Naive thymus-derived CD8-positive, alpha-beta T cell (primary cell): ENCODE measurements at places on chromosomes 2 and 18.

DNA sequence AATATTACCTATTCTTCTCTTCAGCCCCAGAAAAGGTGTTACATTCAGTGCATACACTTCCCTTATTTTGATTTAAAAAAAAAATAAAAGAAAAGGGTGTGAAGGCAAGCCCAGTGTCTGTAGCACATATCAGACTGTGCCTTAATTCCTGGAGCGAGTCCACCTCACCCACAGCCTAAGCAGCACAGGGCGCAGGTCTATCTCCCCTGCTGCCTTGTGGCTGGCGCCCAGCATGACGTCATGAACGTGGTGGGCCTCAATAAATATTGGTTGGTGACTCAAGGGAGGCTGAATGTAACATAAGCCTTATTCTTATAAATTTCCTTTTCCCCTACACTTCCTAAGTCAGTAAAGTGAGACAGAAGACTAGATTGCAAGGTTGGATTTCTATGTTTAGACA, 26.4 kb downstream of the ST3GAL5 start:
- H3K36me3 ChIP-seq: no peaks in the 10 kb centered on the region
- no peak overlapping the region for H3K4me3 ChIP-seq
- peak overlapping the region; percentile 43 for H3K27ac ChIP-seq
- no peaks in the 10 kb centered on the region for H3K27me3 ChIP-seq

- H3K4me1 ChIP-seq: peaks cover 5% of the 10 kb centered on the region
- no peak overlapping the region for H3K4me3 ChIP-seq
- H3K27me3 ChIP-seq: no peaks in the 10 kb centered on the region
- no peak for DNase-seq
- no peaks in the 10 kb centered on the region for H3K36me3 ChIP-seq
- no peak overlapping the region for H3K27ac ChIP-seq
Observed at GRCh38 chr2:100214265-100214971, 72.0 kb upstream of the AFF3 start.

DNA sequence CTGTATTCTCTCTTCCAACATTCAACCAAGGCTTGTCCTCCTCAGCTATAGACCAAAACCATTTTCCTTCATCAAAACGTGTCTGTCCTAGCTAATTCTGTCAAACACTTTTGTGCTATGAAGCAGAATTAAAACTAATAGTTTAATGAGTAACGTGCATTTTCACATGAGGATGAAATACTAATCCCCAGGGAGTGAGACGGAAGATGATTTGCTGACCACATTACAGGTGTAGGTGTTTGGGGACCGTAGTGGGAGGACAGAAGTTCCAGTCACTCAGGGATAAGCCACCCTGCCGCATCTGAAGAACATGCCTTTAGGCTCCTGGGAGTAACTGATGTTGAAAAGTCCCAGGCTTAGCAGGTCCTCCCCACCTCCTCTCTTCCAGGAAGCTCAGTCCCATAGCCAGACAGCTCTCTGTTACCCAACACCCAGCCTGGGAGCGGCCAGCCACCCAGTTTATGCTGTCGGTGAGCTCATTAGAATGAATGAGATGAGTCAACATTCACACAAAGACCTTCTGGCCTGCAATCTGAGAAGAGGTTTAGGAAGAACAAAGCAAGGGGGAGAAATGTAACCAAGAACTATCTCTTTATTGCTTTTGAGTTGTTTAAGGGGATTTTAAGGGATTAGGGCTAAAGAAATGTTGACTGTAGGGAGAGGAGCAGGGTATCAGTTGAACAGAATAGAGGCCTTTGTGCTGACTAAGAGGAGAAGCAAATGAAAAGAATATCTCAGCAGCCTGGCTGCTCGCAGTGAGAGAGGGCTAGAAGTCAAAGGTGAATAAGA, 122.5 kb downstream of the FOXI3 start:
- H3K36me3 ChIP-seq: no peaks in the 10 kb centered on the region
- H3K27ac ChIP-seq: no peak overlapping the region

DNA sequence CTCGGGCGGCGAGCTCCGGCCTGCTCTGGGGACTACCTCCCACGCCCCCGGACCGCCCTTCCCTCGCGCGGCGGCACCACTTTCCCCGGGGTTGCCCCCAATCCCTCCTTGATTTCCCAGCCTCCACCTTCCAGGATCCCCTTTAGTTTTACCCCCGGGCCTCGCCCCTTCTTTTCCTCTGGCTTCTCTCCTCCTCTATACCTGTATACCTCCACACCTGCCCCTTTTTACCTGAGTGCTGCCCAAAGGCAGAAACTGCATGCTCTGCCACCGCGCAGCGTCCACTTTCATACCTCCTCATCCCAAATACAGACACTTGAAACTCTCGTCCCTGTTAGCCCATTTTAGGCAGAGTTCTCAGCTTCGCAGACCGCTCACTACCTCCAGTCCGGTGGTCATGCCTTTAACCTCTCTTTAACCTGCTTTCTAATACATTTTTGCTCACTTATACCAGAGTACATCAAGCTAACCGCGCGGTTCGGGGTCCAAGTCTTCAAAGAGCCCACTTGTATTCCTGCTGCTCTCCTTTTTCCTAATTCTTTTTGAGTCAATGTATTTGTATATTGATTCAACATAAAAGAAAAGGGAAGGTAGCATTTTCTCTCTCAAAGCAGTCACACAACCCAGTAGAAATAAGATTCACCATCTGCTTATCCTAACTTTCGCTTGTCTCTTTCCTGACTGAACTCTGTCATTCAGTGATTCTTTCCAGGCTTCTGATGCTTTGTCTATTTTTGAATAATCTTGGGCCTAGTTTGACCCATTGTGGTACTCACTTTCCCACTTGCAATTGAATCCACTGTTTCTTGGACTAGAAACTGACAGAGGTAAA, 901 bp downstream of the SPOPL start:
- H3K4me3 ChIP-seq: peak overlapping the region; percentile 98
- peak overlapping the region; percentile 92 for H3K27ac ChIP-seq
- peaks cover 55% of the 10 kb centered on the region for H3K4me1 ChIP-seq
- H3K27me3 ChIP-seq: peaks cover 8% of the 10 kb centered on the region

DNA sequence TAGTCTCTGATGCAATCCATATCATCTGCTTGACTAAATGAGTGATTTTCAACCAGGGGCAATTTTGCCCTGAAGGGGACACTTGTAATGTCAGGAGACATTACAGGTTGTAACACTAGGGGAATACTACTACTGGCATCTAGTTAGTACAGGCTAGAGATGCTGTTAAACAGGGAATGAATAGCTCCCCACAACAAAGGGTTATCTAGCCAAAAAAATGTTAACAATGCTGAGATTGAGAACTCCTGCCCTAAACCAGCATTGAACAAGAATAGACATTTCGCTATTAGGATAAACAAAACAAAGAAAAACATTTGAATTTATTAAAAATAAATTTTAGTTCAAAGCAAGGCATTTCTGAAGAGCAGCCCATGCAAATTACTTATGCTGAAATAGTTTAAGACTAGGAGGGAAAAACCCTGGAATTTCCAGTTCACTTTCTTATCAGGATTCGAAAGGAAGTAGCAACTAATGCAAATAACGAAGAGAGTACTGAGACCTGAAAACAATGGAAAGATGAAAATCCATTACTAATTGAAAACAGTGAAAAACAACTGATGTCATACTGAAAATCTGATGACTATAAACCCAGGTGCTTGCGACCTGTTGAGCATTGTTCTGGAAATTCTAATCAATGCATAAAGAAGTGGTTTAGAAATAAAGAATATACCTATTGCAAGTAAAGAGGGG, 53.1 kb downstream of the CAB39 start:
- no peak overlapping the region for H3K27ac ChIP-seq
- peaks cover 44% of the 10 kb centered on the region for H3K36me3 ChIP-seq
- peaks cover 46% of the 10 kb centered on the region for H3K4me1 ChIP-seq
- DNase-seq: no peak

GRCh38 chr2:37573451-37574388, 97.7 kb downstream of the CDC42EP3 start:
- no peak for DNase-seq
- no peaks in the 10 kb centered on the region for H3K36me3 ChIP-seq
- H3K27ac ChIP-seq: no peak overlapping the region
- peaks cover 9% of the 10 kb centered on the region for H3K4me1 ChIP-seq

GRCh38 chr18:3044931-3045698, 32.2 kb upstream of the LPIN2 start:
- H3K27ac ChIP-seq: no peak overlapping the region
- no peak for DNase-seq
- no peaks in the 10 kb centered on the region for H3K27me3 ChIP-seq
- peaks cover 5% of the 10 kb centered on the region for H3K4me1 ChIP-seq

- DNase-seq: no peak
- no peak overlapping the region for H3K27ac ChIP-seq
- no peaks in the 10 kb centered on the region for H3K4me1 ChIP-seq
- H3K4me3 ChIP-seq: no peak overlapping the region
Observed at GRCh38 chr2:144003460-144004075, 516.4 kb downstream of the ZEB2 start.

GRCh38 chr2:158671360-158672245, 123.5 kb upstream of the DAPL1 start:
- DNase-seq: no peak
- H3K27me3 ChIP-seq: no peaks in the 10 kb centered on the region
- no peak overlapping the region for H3K27ac ChIP-seq

- no peak overlapping the region for H3K4me3 ChIP-seq
- no peak overlapping the region for H3K27ac ChIP-seq
- H3K4me1 ChIP-seq: no peaks in the 10 kb centered on the region
- H3K27me3 ChIP-seq: peaks cover 19% of the 10 kb centered on the region
Observed at GRCh38 chr18:77733292-77733903, 483.8 kb downstream of the GALR1 start.

DNA sequence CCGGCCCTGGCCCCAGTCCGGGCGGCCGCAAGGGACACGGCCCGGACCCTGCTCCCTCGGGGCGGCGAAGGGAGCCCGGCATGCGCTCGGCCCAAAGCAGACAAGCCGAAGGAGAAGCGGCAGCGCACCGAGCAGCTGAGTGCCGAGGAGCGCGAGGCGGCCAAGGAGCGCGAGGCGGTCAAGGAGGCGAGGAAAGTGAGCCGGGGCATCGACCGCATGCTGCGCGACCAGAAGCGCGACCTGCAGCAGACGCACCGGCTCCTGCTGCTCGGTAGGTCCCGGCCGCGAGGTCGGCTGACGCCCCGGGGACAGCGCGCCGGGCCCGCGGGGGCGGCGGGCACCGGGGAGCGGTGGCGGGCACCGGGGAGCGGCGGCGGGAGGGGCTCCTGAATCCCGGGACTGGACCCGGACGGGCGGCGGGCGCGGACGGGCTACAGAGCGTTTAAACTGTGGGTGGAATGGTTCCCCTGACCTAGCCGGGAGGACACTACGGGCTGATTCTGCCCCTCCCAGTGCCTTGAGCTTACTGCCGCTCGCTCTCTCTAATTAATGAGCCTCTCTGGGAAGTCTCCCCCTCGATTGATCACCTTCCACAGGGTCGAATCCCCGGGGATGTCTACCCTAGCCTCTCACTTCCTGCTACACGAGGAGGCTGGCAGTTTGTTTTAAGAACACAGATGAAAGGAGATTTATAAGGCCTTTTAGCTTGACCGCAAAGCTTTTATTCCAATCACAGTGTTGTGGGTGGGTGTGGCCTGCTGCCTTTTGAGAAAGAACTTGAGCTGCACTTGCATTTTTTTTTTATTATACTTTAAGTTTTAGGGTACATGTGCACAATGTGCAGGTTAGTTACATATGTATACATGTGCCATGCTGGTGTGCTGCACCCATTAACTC, 853 bp downstream of the GNAL start:
- peaks cover 43% of the 10 kb centered on the region for H3K27me3 ChIP-seq
- H3K4me1 ChIP-seq: peaks cover 4% of the 10 kb centered on the region
- peak overlapping the region; percentile 64 for H3K4me3 ChIP-seq
- no peak overlapping the region for H3K27ac ChIP-seq

DNA sequence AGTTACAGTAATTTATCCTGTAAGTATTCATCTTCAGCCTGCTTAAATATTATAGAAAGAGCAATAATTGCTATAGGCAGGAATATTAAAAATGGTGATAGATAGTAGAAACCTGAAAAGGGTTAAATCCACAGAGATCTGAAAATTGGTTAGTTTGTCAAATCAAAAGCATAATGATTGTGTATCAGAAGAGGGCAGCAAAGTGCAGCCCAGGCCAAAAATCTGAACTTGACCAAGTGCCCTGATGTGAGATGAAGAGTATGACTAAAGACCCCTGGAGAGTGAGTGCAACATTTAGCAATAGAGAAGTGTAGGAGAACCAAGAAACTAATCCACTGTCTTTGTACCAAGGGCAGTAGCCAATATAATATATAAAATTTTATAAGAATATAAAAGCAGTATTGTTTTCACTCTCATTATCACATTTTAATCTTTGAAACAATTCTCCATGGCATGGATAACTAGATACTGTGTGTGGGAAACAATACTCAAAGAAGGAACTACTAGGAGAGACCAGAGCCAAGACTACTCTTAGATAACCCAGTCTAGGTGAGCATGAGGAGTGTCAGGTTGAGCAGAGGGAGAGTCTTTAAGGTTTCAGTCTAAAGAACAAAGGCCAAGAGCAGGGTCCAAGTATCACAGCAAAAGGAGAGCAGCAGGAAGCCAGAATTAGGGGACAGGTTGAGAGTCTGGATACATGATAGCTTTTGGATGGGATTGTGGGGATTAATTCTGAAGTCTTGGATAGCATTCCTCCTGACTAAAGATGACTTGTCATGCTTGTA, 148.7 kb downstream of the CALCRL start:
- no peak overlapping the region for H3K27ac ChIP-seq
- no peaks in the 10 kb centered on the region for H3K36me3 ChIP-seq
- no peak overlapping the region for H3K4me3 ChIP-seq
- DNase-seq: no peak
- no peaks in the 10 kb centered on the region for H3K4me1 ChIP-seq

- no peaks in the 10 kb centered on the region for H3K4me1 ChIP-seq
- no peaks in the 10 kb centered on the region for H3K36me3 ChIP-seq
- H3K27me3 ChIP-seq: no peaks in the 10 kb centered on the region
- no peak overlapping the region for H3K4me3 ChIP-seq
- no peak overlapping the region for H3K27ac ChIP-seq
- DNase-seq: no peak
Observed at GRCh38 chr18:7876354-7877104, 309.4 kb downstream of the PTPRM start.

- H3K4me3 ChIP-seq: no peak overlapping the region
- no peaks in the 10 kb centered on the region for H3K4me1 ChIP-seq
- DNase-seq: no peak
Observed at GRCh38 chr2:182463760-182464159, 36.9 kb upstream of the PDE1A start.
